ENCODE measurements at places on chromosomes 16 and 17.

DNA sequence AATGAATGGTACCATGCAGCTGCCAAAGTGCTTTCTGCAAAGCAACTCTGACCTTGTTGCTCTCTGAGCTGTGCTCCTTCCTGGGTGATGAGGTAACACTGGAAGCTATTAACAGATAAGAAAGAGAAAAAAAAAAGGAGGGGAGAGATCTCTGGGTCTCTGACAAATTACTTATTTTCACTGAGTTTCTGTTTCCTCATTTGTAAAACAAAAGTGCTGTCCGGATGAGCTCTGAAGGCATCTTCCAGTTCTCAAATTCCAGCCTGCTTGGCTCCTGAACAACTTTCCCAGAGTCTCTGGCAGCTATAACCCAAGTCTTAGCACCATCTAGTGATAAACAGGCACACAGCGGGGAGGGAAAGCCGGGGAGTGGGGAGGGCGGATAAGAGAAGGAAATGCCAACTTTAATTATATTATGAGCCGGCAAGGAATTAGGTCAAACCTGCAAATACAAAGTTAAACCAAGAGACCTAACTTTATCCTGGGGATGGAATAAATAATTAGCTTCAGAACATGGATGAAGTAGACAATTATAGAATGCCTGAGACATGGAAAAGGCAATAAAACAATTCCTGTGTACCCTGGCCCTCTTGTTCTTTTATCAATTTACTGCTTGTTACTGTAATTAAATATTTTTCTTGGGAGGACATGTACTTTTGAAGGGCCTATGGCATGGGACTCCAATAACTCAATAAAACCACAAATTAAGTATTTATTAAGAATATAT is 61.3 kb upstream of the KIFC3 start:
- no peak for DNase-seq

GRCh38 chr16:66977341-66978113 is 10.9 kb upstream of the CES4A start:
- peak; percentile 96 for DNase-seq

DNA sequence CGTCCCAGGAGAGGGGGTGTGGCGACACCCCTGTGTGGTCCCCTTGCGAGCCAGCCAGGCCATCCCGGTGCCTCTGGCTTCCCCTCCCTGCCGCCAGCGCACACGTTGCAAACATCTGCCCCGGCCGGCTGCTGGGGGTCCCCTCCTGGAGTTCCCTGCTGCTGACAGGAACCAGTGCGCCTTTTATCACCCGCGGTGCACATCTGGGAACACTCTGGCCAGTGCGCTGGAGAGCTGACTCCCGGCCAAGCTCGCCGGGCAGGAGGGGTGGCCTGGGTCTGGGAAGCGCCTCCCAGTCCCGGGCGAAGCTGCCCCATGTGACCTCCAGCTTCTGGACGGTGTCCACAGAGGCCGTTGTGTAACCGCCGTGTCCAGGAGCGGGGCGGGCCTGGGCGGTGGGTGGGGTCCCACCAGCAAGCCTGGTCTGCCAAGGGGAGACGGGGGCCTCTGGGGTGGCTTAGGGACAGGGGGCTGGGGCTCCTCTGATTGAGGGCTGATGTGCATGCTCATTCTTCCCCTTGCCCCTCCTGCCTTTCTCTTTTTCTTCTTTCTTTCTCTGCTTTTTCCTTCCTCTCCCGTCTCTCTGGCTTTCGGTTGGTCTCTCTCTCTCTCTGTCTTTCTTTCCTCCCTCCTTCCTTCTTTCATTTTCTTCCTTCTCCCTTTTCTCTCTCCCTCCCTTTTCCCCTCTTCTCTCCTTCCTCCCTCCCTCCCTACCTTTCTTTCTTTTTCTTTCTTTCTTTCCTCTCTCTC is 25.2 kb upstream of the CIBAR2 start:
- no peak for DNase-seq

GRCh38 chr16:80404847-80405246 is 135.9 kb upstream of the DYNLRB2 start:
- no peak for DNase-seq

DNA sequence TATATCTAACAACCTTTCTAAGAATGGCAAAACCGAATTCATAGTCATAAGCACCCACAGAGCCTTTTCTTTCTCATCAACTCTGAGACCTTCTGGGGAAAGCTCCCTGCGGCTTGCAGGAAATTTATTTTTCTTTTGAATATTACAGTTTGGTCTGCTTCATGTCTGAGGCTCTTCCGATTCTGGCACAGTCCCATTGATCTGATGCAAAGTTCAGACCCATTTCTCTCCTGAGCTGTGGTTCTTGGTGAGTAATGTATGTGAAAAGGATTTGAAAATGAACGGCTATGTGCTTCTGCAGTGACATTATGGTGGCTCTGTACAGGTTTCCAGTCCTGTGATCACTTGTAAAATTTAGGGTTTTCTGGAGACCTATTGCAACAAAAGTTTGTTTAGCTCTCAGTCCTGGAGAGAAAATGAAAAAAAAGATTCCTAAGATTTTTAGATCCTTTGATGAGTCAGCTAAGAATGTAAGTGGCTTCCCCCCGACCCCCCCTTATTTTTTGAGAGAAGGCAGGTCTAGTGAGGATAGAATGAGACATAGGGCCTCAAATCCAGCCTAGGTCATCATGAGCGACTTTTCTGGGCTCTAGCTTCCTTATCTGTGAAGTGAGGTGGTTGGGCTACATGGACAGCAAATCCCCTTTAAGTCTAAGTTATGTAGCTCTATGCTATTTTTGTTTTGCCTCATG is 4.6 kb downstream of the GAN start:
- DNase-seq, result no peak

DNA sequence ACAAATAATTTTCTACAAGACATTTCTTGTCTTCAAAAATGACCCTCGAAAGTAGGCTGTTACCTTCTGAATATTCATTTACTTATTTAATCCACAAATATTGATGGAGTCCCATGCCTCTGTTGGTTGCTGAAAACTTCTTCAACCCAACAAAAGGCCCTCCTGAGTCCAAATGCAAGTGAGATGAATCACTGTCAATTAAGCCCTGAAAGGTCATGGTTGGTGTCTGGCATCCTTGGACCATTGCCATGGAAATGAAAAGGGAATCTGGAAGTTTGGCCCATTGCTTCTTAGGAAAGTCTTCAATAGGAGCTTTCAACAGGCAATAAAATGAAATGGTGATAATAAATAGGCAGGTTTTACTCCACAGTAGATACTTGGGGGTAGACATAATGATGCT is 364.7 kb upstream of the DYNLRB2 start:
- DNase-seq, result no peak

DNA sequence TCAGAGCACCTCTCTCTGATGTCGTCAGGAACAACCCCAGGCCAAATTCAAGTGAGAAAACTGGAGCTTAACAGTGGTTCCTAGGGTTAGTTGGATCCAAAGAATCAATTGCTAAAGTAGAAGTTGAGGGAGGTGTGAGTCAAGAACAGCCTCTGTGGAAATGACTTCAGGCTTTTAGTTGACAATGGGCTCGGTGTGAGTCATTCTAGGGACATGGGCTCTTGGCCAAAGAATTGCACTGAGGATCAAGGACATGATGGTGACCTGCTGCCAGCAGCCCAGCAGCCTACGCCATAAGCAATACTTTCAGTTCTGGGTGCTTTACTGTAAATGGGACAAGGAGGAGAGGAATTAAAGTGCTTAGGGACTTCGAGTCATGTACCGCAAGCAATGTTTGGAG is 32.1 kb upstream of the SMURF2 start:
- DNase-seq, result no peak

DNA sequence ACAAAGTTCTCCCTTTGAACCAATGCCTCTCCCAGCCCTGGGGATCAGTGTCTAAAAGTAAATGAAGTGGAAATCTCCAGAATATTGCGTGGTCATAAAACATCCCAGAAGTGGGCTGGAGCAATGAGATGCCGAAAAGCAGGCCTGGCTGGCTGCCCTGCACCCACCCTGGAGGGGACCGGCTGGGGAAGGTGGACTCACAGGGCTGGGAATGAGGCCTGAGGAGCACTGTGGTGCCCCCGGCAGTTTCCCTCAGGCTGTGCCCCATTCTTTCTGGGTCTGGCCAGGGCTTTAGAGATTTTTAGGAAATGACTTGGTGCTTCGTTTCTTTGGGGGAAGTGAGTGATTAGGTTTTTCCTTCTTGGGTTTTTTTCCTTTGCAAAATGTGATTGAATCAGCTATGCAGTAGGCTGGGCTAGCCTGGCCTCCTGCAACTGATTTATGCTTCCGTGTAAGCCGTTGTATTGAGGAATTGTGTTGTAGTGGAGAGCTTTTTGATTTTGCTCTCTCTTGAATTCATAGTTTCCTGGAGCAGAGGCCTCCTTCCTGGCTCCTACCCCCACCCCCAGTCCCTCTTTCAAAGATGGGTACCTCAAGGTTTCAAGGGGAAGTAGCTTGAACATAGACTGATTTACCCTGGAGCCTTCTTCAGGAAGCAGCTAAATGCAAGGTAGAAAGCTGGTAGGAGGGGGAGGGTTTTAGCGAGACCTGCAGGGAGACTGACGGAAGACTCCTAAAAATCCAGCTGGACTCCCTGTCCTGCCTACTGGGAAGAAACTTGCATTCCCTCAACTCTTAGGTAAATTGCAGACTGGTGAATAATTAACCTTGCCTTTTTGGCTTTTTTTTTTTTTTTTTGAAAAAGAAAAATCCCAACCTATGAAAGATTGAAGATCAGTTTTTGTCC is 170.2 kb downstream of the RAB11FIP4 start:
- DNase-seq, result no peak

DNA sequence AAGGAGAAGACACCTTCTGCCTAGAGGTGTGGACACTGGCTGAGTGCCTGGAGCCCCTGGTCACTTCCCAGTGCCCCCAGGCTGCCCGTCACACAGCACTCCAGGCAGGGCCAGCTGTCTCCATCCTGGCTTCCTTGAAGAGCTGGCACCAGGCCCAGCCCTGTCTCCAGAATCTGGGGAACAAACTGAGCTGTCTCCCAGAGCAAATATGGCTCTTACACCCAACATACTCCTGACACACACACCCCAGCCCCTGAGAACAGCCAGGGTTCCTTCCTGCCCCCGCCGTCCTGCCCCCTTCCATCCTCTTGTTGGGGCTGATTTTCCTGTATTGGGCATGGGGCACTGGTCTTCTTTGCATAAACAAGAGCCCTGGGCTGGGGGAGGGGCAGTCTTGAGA is 9.1 kb downstream of the NHERF1 start:
- DNase-seq, result no peak

- DNase-seq, result peak; percentile 80
Observed at GRCh38 chr17:77475016-77475976, 334.5 kb downstream of the SEC14L1 start.

DNA sequence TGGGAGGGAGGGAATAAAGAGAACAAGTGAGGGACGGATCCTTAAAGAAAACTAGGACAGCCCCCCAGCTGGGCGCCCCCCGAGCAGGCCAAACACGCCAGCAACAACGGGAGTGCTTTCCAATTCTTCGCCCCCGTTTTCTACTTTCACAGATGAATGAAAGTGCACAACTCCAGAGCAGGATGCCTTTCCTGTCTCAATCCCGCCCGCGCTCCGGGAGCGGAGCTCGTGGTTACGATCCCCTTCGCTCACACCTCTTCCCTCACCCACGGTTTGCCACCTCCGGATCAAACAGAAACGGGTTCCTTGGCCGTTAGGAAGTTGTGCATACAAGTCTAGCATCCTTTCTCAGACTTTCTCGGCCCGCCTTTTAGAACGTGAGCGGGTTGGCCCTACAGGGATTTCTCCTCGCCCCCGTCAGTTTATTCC is 680 bp downstream of the SKA2 start:
- DNase-seq, result peak; percentile 54

- no peak for DNase-seq
Observed at GRCh38 chr16:72159386-72159785, 12.6 kb downstream of the PMFBP1 start.

GRCh38 chr17:16046966-16047365 is 47.3 kb downstream of the TTC19 start:
- no peak for DNase-seq

- no peak for DNase-seq
Observed at GRCh38 chr16:86033016-86033474, 134.1 kb downstream of the IRF8 start.

DNA sequence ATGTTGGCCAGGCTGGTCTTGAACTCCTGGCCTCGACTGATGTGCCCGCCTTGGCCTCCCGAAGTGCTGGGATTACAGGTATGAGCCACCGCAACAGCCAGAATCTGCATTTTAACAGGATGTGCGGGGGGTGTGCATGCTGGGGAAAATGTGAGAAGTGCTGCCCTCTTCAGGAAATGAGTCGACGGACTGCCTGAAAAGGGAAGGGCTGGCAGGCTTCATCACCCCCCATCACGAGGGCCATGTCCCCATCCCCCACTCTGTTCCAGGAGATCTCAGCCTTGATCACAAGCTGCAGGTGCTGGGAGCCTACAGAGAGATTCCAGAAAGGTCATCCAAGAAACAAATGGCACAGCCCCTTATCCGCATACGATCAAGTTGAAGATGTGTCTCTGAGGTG is 195.3 kb upstream of the RPL38 start:
- peak; percentile 19 for DNase-seq

GRCh38 chr16:59090541-59090940 is 356.4 kb upstream of the GOT2 start:
- DNase-seq, result no peak

GRCh38 chr16:88649924-88650748 is 717 bp downstream of the CYBA start:
- peak; percentile 55 for DNase-seq

GRCh38 chr16:27751676-27752075 is 201.7 kb downstream of the KATNIP start:
- no peak for DNase-seq
